ENCODE measurements at places on chromosomes 3 and 15. TPM values are rescaled to one million over a fixed set of nuclear protein-coding genes. Genes with fewer than 3 reads are reported as not detected.

Gene TMEM266
- not detected for total RNA-seq

Gene TPRG1
- not detected for total RNA-seq

Gene IQCF5
- not detected for total RNA-seq

Gene MST1R
- total RNA-seq, result 1.0 TPM

Gene VIPR1
- total RNA-seq, result 0.25 TPM

Gene CDCP1
- total RNA-seq, result 0.16 TPM

Gene SKOR1
- total RNA-seq, result under 0.01 TPM

Gene PLSCR4
- 693 TPM for total RNA-seq

Gene ABI3BP
- 17.4 TPM for total RNA-seq

Gene SRGAP3
- under 0.01 TPM for total RNA-seq

Gene EPHB1
- total RNA-seq, result 14.5 TPM
